Stimulated activated CD4-positive, alpha-beta T cell treated with anti-CD3 and anti-CD28 coated beads, Interleukin-2, amount 100 ng/mL, for 24 hours (primary cell): ENCODE measurements at places on chromosomes 11 and 22.

- no peak for DNase-seq
Measured at GRCh38 chr11:66863428-66864125, 6.7 kb downstream of the LRFN4 start.

DNA sequence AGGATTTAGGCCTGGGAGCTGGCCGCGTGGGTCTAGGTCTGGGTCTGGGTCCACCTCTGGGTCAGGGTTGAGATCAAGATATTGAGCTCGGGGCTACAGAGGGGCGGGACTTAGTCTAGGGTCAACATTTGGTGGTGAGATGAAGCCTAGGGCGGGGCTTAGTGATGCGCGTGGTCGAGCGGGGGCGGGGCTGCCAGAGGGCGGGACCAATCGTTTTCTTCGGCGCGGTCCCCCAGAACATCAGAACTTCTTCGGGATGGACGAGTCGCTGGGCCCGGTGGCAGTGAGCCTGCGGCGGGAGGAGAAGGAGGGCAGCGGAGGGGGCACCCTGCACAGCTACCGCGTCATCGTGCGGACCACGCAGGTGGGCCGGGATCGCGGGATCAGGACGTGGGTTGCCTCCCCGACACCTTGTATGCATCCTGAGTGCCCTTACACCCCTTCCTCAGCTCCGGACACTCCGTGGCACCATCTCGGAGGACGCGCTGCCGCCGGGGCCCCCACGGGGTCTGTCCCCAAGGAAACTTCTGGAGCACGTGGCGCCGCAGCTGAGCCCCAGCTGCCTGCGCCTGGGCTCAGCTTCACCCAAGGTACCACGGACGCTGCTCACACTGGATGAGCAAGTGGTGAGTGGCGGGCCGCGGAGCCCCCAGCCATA lies 4.2 kb downstream of the SIPA1 start:
- peak; percentile 39 for DNase-seq

- DNase-seq: no peak
Measured at GRCh38 chr11:119118227-119118626, 3.2 kb upstream of the HINFP start.

DNA sequence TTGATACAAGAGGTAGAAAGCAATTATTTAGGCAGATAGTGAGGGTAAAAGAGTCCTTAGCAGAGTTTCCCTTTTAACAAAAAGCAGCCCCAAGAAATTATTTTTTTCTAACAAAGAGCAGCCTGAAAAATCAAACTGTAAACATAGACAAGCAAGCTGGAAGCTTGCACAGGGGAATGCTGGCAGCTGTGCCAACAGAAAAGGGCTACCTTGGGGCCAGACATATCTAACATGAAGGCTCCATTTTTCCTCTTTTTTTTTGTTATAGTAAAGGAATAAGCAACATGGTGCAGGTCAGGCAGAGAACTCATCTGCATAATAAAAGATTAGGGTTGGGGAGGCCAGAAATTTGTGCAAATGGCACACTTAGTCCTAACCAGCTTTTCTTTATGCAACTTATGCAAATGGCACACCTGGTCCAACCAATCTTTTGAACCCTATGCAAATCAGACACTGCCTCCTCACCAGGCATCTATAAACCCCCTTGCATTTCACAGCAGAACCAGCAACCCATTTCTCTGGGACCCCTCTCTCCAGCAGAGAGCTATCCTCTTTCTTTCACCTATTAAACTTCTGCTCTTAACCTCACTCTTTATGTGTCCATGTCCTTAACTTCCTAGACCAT lies 41.8 kb downstream of the PDGFD start:
- no peak for DNase-seq

DNA sequence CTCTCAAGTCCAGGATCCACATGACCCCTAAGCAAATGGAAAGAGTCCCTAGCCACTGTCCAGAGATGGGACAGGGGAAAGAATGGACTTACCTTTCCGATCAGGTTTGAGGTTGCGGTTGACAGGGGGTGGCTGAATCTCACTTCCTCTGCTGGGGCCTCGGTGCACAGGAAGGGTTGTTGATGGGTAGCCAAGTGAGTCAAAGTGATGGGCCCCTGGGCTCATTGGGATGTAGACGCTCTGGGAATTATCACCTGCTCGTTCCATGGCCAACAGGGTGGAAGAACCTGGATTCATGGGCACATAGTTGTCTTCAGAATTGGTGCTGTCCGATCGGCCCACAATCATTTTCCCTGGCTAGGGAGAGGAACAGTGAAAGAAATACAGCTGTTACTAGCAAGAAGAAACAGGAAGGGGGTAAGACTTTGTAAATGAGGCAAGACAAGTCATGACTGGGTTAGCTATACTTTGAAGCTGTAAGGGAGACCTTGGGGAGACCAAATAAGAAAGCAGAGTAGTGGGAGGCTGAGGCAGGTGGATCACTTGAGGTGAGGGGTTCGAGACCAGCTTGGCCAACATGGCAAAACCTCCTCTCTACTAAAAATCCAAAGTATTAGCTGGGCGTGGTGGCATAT lies 34.7 kb downstream of the USP35 start:
- no peak for DNase-seq

DNA sequence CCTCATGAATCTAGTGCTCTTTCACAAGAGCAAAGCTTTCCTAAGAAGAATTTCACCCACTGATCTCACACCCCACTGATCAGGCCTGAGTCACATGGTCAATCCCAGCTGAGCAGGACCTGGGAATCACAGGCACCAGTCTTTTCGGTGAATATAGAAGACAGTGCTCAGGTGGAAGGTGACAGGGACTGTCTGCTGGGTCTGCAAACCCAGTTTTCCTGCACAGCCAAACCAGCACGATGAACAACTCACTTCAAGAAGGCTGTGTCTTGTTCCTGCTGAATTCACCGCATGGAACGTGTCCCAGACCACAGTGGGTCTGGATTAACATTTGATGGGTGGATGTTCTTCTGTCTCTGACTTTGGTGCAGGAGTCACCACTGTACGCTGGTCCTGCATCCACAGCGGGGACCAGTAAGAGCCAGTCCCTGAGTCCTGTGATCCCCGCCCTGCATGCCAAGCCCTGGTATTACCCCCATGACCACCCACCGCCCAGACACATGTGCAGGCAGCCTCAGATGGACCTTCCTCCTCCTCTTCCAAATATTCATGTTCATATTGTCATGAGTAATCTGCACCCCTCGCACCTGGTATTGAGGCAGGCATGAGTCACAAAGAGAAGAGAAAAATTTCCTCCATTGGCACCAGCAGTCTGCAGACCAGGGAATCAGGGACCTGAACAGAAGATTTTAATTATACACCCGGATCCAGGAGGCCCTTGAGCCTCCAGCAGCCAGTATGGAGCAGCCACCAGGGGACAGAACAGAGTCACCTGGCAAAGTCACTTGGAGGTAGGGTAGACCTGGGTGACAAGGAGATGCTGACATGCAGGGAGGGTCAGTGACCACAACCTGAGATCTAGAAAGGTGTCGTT lies 8.6 kb upstream of the IGLL5 start:
- no peak for DNase-seq
